ENCODE measurements at places on chromosomes 2 and 18.
A peak's percentile ranks its signal among the peaks of the same experiment; 100 is the strongest.

GRCh38 chr2:68917034-68917718 lies 35.5 kb downstream of the GKN2 start:
- DNase-seq, result no peak

- DNase-seq, result peak; percentile 25
Measured at GRCh38 chr2:68632021-68632420, 11.4 kb upstream of the PROKR1 start.

- peak; percentile 58 for DNase-seq
Measured at GRCh38 chr2:155310589-155310988, 612.1 kb downstream of the KCNJ3 start.

DNA sequence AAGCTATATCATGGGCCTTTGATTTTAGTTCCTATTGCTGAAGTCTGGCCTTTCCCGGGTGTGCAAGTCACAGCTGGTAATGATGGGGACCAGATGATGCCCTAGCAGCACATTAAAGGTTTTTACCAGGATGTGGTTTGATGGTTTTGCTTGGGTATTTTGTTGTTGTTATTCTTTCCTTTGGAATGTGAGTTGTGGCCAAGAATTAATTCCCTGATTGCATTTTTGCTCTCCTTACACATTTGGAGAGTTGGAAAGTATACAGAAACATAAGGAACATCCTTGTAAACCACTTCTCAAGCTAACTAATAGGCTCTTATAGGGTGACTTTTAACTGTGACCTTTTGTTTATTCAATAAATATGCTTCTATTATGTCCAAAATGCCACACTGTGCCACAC lies 154.1 kb upstream of the MMADHC start:
- no peak for DNase-seq

DNA sequence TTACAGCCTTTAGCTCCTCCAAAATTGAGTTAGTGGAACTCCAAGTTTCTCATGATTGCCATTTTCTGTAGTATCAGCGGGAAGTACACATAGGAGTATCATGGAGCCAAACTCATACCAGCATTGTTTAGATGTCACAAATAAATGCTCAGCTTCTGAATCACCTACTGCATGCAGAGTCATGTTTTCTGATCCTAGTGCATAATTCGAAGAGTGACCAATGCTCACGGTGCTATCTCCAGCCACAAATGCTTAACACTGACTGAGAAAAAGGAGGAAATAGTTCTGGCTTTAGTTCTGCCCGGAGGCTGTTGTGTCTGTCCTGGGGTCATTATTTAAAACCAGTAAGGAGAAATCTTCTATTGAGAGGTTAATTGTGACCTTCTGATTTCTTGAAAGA lies 45.4 kb upstream of the LRATD1 start:
- DNase-seq, result peak; percentile 29

GRCh38 chr2:191626497-191627151 lies 51.3 kb upstream of the NABP1 start:
- DNase-seq, result peak; percentile 56

DNA sequence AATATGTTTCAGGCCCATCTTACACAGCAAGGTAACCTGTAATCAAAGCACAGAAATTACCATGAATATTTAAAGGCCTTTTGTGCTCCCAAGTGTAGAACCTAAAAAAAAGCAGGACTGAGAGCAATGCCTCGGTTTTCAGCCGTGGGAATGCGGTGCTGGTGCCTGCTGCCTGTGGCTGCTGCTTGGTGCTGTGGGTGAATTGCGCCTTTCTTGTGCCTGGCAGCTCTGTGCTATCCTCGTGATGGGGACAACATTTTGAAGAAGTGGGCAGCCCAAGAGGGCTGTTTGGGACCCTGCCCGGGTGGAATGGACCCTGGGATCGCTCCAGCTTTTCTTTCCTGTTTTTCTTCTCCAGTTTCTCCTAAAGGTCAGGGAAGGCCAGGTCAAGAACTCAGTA lies 91.2 kb downstream of the ASAP2 start:
- DNase-seq, result no peak

DNA sequence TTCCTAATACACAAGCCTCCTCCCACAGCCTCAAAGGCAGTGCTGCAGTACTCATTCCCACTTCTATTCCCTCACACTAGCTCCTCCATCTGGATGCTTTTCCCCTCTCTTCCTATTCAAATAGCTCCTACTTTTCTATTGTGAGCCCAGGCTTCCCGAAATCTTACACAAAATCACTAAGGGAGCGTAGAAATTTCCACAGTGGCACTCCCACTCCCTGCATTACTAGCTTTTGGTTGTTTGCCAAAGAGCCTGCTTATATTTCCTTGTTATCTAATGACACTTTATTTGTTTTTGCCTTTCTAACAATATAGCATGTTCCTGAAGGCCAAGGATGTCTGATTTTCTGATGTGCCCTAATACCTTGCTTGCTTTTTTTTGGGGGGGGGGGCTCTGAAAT lies 10.9 kb downstream of the EPAS1 start:
- DNase-seq, result no peak

DNA sequence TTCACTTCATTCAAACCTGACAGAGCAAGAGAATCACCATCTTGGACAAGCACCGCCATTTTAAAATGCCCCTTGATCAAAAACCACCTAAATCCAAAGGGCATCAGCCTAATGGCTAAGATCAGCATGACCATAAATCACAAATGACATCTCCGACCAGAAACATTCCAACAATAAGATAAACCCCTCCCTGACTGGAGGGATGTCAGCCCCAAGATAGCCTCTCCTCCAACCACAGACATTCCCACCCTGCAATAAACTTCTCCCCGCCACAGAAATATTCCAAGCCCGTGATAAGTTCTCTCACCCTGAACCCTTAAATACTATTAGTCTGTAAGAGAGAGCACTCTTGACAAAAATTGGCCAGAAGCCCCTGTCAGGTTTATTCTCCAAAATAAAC lies 21.6 kb upstream of the LYPD1 start:
- DNase-seq, result no peak

DNA sequence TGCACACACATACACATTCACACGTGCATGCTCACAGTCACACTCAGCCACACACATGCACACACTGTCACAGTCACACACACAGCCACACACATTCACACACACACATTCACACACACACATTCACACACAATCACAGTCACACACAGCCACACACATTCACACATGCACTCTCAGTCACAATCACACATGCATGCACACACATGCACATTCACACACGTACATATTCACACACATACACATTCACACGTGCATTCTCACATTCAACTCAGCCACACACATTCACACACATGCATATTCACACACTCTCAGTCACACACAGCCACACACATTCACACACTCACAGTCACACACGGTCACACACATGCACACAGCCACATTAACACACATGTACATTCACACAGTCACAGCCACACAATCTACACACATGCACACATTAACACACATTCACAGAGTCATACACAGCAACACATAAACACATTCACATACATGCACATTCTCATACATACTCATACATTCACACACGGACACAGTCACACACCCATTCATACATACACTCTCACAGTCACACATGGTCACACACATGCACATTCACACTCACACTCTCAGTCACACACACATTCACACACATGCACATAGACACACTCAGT lies 239.8 kb downstream of the EIPR1 start:
- DNase-seq, result no peak

- DNase-seq, result no peak
Measured at GRCh38 chr2:4973973-4974372, 718.2 kb upstream of the SOX11 start.

GRCh38 chr18:32057624-32058165 lies 34.0 kb upstream of the RNF138 start:
- no peak for DNase-seq

DNA sequence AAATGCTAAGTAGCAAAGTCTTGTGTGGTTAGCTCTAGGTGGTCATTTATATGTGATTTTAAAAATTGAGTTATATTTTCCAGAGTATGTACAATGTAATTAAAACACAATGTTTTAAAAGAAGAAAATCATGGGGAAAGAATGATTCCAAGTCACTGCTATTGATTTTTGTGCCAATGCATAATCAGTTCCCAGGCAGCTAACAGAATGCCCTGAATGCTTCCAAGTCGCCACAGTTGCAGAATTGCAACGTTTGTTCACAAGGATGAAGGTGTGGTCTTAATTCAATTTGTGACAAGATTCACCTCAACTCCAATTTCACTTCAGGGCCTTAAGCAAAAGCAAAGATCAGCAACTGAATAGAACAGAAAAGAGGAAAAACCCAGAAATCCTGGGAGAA lies 200.4 kb downstream of the SPP2 start:
- no peak for DNase-seq

- no peak for DNase-seq
Measured at GRCh38 chr2:201754717-201755415, 25.9 kb downstream of the ALS2 start.

DNA sequence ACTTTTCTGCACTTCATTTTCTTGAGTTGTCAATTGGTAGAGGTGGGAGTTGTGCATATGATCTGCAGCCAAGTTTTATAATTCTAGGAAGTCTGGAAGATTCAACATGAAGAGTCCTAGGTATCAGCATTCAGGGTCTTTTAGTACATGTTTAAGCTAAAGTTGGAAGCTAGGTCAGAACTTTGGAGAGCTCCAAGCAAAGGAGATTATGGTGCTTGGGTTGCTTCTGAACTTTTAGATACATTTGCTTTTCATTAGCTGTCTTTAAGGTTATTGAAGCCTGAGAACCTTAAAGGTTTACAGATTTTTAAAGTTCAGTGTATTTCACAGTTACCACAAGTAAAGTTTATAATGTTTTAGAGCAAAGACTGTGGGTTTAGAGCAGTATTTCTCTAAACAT lies 85.5 kb downstream of the EPC2 start:
- DNase-seq, result no peak

- peak; percentile 34 for DNase-seq
Measured at GRCh38 chr2:188478724-188479123, 187.1 kb downstream of the GULP1 start.

- no peak for DNase-seq
Measured at GRCh38 chr2:223720367-223720766, 117.0 kb downstream of the AP1S3 start.

DNA sequence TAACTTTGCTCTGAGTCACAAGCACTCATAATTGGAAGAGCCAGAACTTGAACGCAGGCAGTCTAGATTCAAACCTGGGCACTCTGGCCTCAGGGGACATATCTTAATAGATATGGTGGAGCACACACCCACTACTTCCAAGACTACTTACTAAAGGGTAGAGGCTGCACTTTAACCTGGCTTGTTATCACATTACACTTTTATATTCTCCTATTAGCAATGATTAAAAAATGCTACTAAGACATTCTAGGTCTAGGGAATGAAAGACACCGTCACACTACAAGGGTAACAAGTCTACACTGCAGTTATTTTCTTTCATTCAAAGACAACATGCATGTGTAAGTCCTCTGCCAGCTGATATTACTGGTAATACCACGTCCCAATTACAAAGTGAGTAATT lies 258.8 kb downstream of the ZNF521 start:
- no peak for DNase-seq

Measured in RKO (cell line).